CD4-positive, alpha-beta memory T cell (primary cell): ENCODE measurements at places on chromosomes 6 and 20.
A peak's percentile ranks its signal among the peaks of the same experiment; 100 is the strongest.

- H3K4me1 ChIP-seq: no peaks in the 10 kb centered on the region
- no peak overlapping the region for H3K4me3 ChIP-seq
- no peak for DNase-seq
- H3K36me3 ChIP-seq: no peaks in the 10 kb centered on the region
- no peak overlapping the region for H3K27ac ChIP-seq
- no peaks in the 10 kb centered on the region for H3K27me3 ChIP-seq
Measured at GRCh38 chr6:35063701-35064280, 77.3 kb downstream of the TCP11 start.

- DNase-seq: no peak
- H3K4me1 ChIP-seq: no peaks in the 10 kb centered on the region
- H3K27ac ChIP-seq: no peak overlapping the region
- no peak overlapping the region for H3K4me3 ChIP-seq
Measured at GRCh38 chr6:141685416-141685815, 447.3 kb upstream of the GJE1 start.

- peaks cover 17% of the 10 kb centered on the region for H3K4me1 ChIP-seq
- no peak for DNase-seq
- no peak overlapping the region for H3K4me3 ChIP-seq
- H3K27me3 ChIP-seq: no peaks in the 10 kb centered on the region
Measured at GRCh38 chr6:151753581-151753980, 53.9 kb upstream of the ESR1 start.

- DNase-seq: no peak
- H3K27ac ChIP-seq: no peak overlapping the region
- no peaks in the 10 kb centered on the region for H3K36me3 ChIP-seq
- no peaks in the 10 kb centered on the region for H3K27me3 ChIP-seq
- H3K4me1 ChIP-seq: no peaks in the 10 kb centered on the region
- no peak overlapping the region for H3K4me3 ChIP-seq
Measured at GRCh38 chr6:126153661-126154060, 167.3 kb downstream of the TRMT11 start.

- no peak for DNase-seq
- H3K27ac ChIP-seq: no peak overlapping the region
- H3K36me3 ChIP-seq: no peaks in the 10 kb centered on the region
- H3K4me3 ChIP-seq: no peak overlapping the region
- peaks cover 9% of the 10 kb centered on the region for H3K4me1 ChIP-seq
Measured at GRCh38 chr6:3208098-3208774, 19.2 kb downstream of the TUBB2B start.

DNA sequence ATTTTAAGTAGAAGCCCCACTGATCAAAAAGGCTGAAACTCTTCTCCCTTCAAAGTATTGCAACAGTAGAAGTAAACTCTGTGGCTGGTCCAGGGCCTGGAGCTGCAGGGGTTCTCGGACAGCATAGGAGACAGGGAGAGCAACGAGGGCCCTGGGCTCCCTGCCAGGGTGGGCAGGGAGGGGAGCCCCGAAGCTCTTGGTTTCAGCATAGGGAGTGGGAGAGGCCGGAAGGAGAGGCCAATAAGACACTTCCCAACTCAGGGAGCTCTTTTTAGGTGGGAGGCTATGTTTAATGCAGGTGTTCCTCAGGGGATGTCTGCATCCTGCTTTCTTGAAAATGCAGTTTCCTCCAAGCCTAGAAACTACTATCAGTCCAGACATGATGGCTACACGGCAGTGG is 91.1 kb downstream of the LY86 start:
- H3K4me3 ChIP-seq: no peak overlapping the region
- DNase-seq: no peak
- no peaks in the 10 kb centered on the region for H3K36me3 ChIP-seq

- DNase-seq: no peak
- no peak overlapping the region for H3K27ac ChIP-seq
- no peak overlapping the region for H3K4me3 ChIP-seq
Measured at GRCh38 chr6:89581689-89582088, 56.9 kb downstream of the LYRM2 start.

GRCh38 chr6:130778946-130779657 is 48.1 kb upstream of the SMLR1 start:
- DNase-seq: peak; percentile 3
- H3K4me3 ChIP-seq: no peak overlapping the region
- no peaks in the 10 kb centered on the region for H3K36me3 ChIP-seq
